ENCODE measurements at places on chromosomes 6 and 20.

DNA sequence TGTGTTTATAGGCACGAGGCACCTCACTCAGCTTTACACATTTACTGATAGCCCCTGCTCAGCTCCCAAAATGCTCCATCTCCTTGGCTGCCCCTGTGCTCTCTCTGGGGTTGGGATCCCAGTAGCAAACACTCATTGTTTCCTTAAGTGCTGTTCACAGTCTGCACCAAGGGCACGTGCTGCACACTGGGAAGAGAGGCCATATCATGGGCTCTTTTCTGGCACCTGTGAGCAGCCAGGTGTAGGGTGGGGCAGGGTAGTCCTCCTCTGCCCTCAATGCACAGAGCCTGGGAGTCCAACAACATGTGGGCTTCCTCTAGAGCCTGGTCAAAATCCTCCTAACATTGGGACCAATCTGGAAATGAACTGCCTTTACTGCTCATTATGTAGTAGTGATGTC is 67.9 kb downstream of the BANF2 start:
- DNase-seq, result no peak

DNA sequence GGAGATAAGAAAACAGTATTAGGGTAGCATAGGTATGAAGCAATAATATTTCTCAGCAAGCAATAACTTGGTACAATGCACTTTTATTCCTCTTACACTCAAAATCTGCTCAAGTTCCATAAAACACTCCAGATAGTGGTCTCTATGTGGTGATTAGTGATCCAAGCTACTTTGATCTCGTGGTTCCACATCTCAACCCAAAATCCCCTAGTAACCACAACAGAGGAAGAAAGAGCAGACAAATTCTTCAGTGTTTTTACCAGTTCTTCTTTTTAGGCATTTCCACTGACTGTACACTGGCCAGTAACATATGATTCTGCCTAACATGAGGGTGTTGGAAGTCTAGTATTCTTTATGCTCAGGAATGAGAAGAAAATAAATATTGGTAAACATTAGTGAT is 309.0 kb upstream of the PTCHD4 start:
- no peak for DNase-seq

GRCh38 chr6:148538261-148539190 is 195.9 kb downstream of the SASH1 start:
- no peak for DNase-seq

DNA sequence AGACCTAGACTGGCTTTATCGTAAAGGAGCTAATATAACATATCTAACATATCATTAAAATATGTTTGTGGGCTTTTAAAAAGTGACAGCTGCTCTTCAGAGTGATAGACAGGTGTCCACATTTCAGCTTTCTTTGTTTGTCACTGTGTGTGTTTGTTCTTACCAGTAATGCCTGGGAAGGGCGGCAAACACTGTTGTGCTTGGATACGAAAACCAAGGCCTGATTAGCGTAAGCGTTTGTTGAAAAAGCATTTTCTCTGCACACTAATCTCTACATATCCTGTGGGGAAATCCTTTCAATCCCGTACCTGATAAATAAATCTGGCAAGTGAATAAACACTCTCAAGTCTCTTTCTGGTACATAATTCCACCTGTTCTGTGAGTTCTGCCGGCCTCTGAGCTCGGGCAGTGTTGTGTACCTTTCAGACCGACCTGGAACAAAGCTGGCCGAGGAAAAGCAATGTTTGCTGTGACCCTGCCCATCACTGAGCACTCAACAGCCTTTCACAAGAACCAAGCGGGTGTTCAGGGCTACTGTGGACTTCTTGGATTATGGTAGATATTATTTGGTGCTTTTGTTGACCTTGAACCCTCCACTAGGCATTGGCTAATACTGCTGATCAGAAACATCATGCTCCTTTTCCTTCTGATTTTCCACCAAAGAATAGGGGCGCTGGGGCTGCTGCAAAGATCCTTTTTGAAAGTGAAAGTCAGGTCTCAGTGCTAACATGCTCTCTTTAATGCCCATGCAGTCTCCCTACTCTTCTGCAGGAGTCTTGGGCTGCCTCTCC is 100.4 kb downstream of the CD83 start:
- DNase-seq, result no peak

GRCh38 chr6:22062807-22063408 is 233.9 kb downstream of the PRL start:
- DNase-seq, result no peak

DNA sequence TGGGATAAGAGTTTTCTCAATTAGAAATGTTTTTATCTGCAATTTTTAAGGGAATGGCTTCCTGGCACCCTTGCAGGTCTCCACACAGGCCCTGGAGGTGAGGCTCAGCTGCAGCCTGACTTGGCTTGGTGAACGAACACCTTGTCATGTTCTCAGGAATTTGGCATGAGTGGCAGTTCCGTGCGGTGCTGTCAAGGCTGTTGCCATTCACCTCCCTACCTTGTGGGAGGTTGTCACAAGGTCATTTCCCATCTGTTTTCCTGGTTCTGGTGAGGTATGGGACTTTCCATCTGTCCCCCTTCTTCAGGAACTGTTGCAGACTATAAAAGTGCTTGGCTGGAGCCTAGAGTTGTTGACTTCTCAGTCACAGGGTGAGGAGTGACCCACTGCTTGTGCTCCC is 82.9 kb downstream of the ELOVL4 start:
- no peak for DNase-seq
